Activated CD4-positive, alpha-beta T cell treated with anti-CD3 and anti-CD28 coated beads, Interleukin-2, amount 10 ng/mL, durations not matched to agents 7 days and 5 days (primary cell): ENCODE measurements at places on chromosomes 13 and 19. TPM values are rescaled to one million over a fixed set of nuclear protein-coding genes. Genes with fewer than 3 reads are reported as not detected.

DNA sequence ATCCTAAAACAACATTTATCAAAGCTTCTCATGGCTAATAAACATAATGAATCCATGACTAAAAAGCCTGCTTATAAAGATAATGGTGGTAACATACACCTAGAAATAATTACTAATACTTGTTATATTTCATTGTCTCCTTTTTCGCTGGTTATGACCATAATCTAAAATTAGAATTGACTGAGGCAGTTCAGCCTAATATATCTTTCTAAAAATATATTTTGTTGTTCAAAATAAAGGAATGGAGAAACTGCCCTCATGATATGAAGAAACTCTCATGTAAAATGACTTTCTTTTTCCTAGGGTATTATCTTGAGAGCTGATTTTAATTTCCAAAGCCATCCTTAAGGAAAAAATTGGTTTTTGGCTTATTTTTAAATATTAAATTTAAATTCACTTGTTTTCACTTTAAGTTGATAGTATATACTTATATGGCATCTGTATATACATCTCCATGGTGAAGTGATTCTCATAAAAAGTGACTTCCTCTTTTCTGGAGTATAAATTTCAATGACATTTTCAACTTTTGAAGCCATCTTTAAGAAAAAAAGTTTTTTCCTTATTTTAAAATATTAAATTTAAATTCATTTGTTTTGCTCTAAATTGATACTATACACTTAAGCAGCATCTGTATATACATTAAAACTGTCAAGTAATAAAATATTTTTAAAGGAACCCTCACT, 204.6 kb downstream of the VWA8 start:
- no peaks in the 10 kb centered on the region for H3K4me1 ChIP-seq
- H3K36me3 ChIP-seq, result peaks cover 23% of the 10 kb centered on the region
- no peak overlapping the region for H3K4me3 ChIP-seq
- no peak overlapping the region for H3K27ac ChIP-seq

- no peak overlapping the region for H3K4me3 ChIP-seq
- H3K36me3 ChIP-seq, result no peaks in the 10 kb centered on the region
- no peaks in the 10 kb centered on the region for H3K27me3 ChIP-seq
Observed at GRCh38 chr19:11530432-11530831, 1.5 kb upstream of the ECSIT start.

DNA sequence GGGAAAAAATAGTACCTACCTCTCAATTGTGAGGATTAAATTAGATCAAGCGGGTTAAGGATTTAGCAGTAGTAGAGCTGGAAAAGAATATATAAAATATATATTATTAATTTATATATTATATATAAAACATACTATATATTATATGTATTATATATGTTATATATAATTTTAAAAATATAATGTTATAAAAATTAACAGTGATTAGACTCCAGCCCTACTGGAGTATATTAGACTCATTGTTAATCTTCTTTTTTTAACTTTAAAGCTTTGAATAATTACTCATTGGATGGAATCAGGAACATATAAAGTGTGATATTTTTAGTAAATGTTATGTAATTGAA, 380 bp upstream of the MRPL54 start:
- peak overlapping the region; percentile 99 for H3K4me3 ChIP-seq
- H3K36me3 ChIP-seq, result peaks cover 23% of the 10 kb centered on the region
- DNase-seq, result no peak

- H3K27ac ChIP-seq, result no peak overlapping the region
- H3K27me3 ChIP-seq, result no peaks in the 10 kb centered on the region
- H3K4me1 ChIP-seq, result no peaks in the 10 kb centered on the region
- H3K36me3 ChIP-seq, result no peaks in the 10 kb centered on the region
Observed at GRCh38 chr13:69124996-69125395, 982.6 kb upstream of the ATXN8OS start.

DNA sequence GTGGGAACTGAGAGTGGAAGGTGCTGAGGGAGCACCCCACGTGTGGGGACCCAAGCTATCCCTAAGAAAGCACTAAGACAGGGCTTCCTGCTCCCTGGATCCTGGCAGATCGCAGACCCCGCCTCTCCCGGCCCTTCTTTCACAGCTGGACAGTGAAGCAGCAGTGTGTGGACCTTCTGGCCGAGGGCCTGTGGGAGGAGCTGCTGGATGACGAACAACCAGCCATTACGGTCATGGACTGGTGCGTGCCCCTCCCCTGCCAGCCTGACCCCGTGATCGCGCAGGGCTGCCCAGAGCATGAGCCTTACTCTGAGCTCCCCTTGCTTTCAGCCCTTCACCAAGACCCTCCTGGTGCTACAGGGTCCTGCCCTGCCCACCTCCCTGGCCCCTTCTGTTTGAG, 2.3 kb downstream of the NCCRP1 start:
- H3K4me1 ChIP-seq, result peaks cover 23% of the 10 kb centered on the region
- no peak for DNase-seq
- no peaks in the 10 kb centered on the region for H3K36me3 ChIP-seq
- no peak overlapping the region for H3K4me3 ChIP-seq
- H3K27ac ChIP-seq, result no peak overlapping the region
- H3K27me3 ChIP-seq, result peaks cover 68% of the 10 kb centered on the region

DNA sequence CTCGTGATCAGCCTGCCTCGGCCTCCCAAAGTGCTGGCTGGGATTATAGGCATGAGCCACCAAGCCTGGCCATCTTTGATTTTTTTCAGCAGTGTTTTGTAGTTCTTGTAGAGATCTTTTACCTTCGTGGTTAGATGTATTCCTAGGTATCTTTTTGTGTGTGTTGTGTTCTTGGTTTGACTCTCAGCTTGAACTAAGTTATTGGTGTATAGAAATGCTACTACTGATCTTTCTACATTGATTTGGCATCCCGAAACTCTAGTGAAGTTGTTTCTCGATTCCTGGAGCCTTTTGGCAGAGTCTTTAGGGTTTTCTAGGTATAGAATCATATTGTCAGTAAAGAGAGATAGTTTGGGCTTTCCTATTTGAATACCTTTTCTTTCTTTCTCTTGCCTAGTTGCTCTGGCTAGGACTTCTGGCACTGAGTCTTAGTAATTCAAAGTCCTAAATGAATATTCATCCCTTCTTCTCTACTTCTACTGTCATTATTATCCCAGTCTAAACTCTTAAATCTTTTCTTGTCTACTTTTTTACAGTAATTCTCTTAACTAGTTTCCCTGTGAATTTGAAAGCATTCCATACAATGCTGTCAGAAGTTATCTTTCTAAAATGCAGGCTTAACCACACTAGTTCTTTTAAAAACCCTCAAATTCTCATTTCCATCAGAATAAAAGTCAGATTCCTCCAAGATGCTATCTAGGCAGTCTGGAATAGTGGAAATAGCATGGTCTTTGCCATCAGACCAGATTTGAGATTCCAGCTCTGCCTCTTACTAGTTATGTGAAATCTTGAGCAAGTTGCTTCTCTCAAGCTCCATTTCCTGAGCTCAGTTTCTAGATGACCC, 7.0 kb downstream of the GPR18 start:
- no peaks in the 10 kb centered on the region for H3K27me3 ChIP-seq
- no peak for DNase-seq
- no peak overlapping the region for H3K4me3 ChIP-seq
- H3K4me1 ChIP-seq, result peaks cover 58% of the 10 kb centered on the region
- H3K36me3 ChIP-seq, result peaks cover 64% of the 10 kb centered on the region
- H3K27ac ChIP-seq, result peak overlapping the region; percentile 38

- H3K4me3 ChIP-seq, result no peak overlapping the region
- no peaks in the 10 kb centered on the region for H3K27me3 ChIP-seq
- no peaks in the 10 kb centered on the region for H3K36me3 ChIP-seq
- no peak overlapping the region for H3K27ac ChIP-seq
Observed at GRCh38 chr19:53812335-53812734, 11.8 kb downstream of the NLRP12 start.

- H3K4me1 ChIP-seq, result peaks cover 32% of the 10 kb centered on the region
- H3K27me3 ChIP-seq, result no peaks in the 10 kb centered on the region
- no peaks in the 10 kb centered on the region for H3K36me3 ChIP-seq
- peak overlapping the region; percentile 90 for H3K27ac ChIP-seq
Observed at GRCh38 chr13:30796631-30797601, 61.6 kb downstream of the ALOX5AP start.

Gene FGF21
- total RNA-seq, result not detected
